Renal cortex interstitium (tissue), 15 donors: ENCODE measurements at places on chromosomes 3 and 15.

GRCh38 chr3:112615989-112616731 is 24.8 kb downstream of the CCDC80 start:
- no peak for DNase-seq

GRCh38 chr3:1551741-1552140 is 458.9 kb downstream of the CNTN6 start:
- no peak for DNase-seq

- no peak for DNase-seq
Observed at GRCh38 chr3:86838927-86839326, 152.0 kb downstream of the VGLL3 start.

DNA sequence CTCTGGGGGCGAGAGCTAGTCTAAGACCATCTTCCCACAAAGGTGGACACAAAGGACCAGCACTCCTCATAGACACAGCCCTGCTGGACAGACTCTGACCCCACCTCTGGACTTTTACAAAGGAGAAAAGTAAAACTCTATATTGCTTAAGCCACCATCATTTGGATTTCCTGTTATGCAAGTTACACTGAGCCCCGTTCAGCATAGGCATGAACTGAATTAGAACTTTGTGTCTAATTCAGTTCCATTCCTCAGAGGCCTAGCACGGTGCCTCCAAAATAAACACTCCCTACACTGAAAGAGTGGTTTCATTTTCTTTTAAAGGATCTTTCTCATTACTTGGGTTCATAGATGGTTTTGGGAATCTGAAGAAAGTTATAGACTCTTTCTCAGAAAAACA is 79.2 kb upstream of the OCA2 start:
- DNase-seq: no peak
